ENCODE measurements at places on chromosomes 1 and 21. TPM values are rescaled to one million over a fixed set of nuclear protein-coding genes. Genes with fewer than 3 reads are reported as not detected.

Gene LCE1E
- not detected for total RNA-seq

Gene RSPH1
- 0.36 TPM for total RNA-seq

Gene MARK1
- 10.3 TPM for total RNA-seq

Gene OR2T11
- not detected for total RNA-seq

Gene MSH4
- total RNA-seq: 1.1 TPM

Gene C8B
- not detected for total RNA-seq

Gene LCE1F
- total RNA-seq: not detected

Gene ZNF687
- 12.3 TPM for total RNA-seq

Gene INSRR
- total RNA-seq: not detected

Gene OR2AK2
- total RNA-seq: not detected

Gene PODN
- not detected for total RNA-seq

Data from nasal cavity respiratory epithelium epithelial cell of viscerocranial mucosa (primary cell).